ENCODE measurements at places on chromosomes 5 and 9. TPM values are rescaled to one million over a fixed set of nuclear protein-coding genes. Genes with fewer than 3 reads are reported as not detected.

Gene CCNJL
- total RNA-seq: 6.8 TPM

Gene DNLZ
- 39.9 TPM for total RNA-seq

DNA sequence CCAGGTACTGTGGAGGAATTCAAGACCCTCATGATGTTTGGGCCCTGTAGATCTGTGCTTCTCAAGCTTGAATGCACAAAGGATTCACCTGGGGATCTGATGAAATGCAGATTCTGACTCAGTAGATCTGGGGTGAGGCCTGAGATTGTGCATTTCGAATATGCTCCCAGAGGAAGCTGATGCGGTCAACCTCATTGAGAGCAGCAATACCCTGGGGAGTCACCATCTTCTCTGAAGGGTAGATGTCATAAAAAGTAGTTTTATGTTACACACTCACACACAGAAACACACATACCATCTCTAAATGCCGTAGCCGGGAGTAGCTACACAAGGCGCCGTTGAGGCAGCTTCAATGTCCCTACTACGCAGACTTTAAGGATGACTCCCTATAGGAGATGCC lies 55.8 kb upstream of the CPEB4 start:
- DNase-seq: no peak

- DNase-seq: no peak
Observed at GRCh38 chr9:89839449-89839848, 234.6 kb downstream of the GADD45G start.

DNA sequence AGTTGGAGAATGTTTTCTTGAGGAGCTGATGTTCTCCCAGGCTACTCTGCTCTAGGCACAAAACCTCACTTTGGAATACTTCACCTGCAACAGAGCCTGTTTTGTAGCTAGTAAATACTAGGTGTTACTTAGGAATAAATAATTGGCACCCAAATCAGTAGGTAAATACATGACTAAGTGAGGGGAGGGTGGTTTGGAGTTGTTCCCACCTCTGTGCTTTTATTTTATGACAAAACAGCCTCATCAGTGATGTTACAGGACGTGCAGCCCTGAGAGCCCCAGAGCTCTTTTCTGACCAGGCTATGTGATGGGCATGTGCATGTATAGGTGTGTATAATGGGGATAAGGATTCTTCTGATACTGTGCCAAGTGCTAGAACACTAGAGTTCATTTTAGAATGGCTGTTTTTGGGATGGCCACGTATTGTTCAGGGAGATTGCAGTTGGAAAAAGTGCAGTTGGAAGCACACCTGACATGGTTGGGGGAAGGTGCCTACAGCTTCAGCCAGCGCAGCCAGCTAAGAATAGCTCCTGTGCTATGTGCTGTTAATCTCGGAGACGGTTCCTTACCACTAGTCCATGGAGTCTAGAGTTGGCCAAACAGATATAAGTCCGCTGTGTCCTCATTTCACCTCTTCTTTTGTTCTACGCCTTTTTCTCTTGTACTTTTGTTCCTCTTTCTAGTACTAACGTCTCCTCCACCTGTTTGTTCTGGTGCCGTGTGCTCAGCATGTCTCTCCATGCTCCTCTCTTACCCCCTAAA lies 284.7 kb downstream of the FANCC start:
- no peak for DNase-seq

DNA sequence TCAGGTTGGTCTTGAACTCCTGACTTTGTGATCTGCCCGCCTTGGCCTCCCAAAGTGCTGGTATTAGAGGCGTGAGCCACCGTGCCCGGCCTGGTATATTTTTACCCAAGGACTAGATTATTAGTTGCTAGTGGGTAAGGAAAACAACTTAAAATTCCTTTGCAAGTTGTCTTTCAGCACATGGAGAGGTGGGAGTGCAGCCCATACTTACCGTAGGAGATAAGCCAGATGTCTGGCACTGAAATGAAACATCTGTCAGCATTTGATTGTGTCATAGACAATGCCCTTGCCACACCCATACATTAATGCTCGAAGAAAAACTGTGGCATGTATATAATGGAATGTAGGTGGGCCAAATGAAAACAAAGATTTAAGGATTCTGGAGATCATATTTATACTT lies 36.6 kb upstream of the ANKH start:
- DNase-seq: no peak

DNA sequence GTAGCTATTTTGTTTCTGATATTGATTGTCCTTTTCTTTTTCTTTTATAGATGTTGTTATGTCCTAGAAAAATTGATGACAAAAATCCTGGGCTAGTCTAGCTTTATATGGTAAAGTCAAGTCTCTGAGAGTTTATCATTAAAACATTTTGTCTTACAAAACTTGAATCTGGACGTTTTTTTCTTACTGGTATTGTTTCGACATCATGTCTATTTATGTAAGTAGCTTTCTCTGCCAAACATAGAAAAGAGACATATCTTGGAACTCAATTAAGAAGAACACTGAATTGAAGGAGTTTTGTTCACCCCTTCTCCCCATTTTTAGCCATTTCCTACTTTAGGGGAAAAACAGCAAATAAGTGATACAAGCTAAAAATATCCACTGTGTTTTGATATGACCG lies 151.5 kb downstream of the ISOC1 start:
- no peak for DNase-seq

GRCh38 chr5:134022333-134022732 lies 17.6 kb upstream of the VDAC1 start:
- peak; percentile 5 for DNase-seq

- no peak for DNase-seq
Observed at GRCh38 chr5:39314591-39314990, 49.7 kb downstream of the C9 start.

Gene ACER2
- total RNA-seq: 3.4 TPM

- DNase-seq: no peak
Observed at GRCh38 chr9:76562511-76562911, 103.5 kb downstream of the GCNT1 start.

GRCh38 chr5:147445917-147446316 lies 64.0 kb downstream of the DPYSL3 start:
- no peak for DNase-seq

DNA sequence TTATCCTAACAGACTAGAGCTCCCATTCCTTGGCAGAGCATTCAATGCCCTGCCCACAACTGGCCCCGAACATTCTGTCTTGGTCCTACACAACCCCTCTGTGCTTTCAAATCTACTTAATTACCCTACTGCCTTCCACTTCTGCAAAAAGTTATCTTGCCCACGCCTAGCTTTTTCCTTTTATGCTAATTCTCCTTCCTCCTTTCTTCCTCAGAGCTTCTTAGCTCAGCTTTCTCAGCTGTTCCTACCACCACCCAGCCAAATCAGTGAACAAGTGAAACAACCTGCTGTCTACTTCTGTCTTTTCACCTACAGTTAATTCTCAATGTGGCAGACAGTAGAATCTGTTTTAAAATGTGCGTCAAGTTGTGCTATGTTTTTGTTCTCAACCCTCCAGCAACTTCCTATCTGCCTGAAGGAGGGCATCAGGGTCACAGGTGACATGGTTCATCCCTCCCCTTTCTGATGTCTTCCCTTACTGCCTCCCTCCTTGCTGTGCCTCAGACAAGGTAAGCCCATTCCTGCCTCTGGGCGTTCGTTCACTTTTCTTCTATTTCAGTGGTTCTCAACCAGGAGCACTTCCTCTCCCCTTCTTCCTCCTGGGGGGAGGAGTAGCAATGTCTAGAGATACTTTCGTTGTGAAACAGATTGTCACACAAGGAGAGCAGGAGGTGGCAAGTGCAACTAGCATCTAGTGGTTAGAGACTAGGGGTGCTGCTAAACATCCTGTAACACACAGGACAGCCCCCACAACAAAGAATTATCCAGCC lies 1.3 kb upstream of the REEP5 start:
- no peak for DNase-seq

Gene SIL1
- total RNA-seq: 42.1 TPM

Gene GHR
- 12.8 TPM for total RNA-seq

DNA sequence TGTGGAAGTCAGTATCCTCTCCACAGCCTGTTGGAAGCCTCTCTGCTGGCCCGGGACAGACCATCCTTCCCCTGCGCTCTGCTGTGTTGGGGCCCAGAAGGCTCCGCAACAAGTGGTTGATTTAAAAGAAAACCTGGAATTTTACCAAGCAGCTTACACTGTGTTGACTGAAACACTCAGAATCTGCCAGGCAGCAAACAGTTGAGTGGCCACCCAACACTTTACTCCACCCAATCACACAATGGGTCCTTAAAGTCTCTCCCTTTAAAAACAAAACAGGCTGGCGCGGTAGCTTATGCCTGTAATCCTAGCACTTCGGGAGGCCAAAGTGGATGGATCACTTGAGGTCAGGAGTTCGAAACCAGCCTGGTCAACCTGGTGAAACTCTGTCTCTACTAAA lies 28.0 kb upstream of the DMRT3 start:
- DNase-seq: no peak

DNA sequence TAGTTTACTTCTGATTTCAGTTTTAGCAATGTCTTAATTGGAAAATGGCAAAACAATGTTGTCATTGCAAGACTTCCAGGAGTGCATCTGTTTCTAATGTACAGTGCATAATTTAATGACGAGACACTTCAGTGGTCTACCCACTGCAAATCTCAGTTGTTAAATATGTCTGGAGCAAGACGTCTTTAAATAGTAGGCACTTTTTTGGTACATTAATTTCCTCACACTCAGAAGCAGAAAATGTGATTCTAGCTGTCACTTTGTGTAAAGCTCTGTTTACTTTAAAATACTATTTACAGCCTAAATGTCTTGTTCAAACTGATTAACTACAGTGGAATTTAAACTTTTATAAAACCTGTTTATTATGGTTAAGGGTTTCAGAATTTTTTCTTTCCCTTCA lies 815.5 kb downstream of the TLE1 start:
- DNase-seq: no peak

Gene TAF1L
- total RNA-seq: not detected

DNA sequence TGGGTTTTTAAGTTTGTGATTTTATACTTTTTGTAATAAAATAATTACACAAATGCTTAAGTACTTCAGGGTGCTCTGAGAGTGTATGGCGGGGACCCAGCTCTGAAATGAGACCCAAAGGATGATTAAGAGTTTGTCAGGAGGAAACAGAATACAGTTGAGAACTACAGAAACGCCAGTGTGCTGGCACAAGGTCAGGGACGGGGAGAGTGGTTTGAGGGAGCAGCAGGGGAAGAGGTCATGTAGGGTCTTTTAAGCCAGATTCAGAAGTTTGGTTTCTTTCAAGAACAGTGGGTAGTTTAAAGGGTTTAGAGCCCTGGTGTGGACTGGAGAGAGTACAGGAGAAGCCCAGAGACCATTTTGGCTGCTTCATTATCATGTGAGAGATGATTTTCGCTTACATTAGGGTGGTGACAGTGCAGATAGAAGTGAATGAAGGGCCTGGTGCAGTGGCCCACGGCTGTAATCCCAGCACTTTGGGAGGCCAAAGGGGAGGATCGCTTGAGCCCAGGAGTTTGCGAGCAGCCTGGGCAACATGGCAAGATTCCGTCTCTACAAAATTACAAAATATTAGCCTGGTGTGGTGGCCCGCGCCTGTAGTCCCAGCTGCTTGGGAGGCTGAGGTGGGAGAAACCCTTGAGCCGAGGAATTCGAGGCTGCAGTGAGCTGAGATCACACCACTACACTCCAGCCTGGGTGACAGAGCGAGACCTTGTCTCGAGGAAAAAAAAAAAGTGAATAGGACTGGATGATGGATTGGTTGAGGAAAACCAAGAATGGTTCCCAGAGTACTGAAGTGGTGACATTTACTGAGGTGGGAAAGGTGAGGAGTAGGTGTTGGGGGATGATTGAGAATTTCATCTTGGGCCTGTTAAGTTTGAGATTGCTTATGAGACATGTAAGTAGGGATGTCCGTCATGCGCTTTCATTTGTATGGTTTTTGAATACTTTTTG lies 1.4 kb upstream of the ETF1 start:
- no peak for DNase-seq

DNA sequence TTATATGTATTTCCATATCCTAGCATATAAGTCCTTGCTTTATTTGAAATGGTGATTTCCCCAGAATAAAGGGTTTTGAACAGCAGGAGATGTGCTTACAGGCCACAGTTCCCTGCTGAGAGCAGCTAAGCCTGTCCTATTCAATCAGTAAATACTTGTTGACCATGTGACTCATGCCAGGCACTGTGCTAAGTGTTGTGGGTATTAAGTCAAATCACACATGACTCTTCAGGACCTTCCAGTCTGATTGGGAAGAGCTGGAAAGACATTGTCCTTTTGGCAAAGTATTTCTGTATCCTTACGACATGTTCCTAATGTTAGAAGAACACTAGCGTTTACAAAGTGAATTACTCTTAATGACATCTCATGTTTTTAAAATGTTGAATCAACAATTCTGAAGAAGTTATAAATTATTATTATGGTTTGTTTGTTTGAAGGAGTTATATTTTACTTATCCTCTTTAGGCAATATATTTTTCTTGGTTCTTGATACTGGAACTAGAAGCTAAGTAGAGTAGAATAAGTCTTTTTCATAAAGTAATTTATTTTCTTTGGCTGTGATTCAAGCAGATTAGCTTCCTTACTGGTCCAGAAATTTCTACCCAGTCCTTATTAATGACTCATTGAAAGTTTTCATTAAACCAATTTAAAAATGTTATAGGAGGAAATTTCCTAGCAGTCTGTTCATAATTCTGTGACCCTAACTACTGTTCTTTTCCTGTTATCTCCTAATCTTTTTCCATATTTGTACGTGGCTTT lies 82.1 kb downstream of the GAPVD1 start:
- no peak for DNase-seq

Gene TBC1D2
- 2.0 TPM for total RNA-seq

DNA sequence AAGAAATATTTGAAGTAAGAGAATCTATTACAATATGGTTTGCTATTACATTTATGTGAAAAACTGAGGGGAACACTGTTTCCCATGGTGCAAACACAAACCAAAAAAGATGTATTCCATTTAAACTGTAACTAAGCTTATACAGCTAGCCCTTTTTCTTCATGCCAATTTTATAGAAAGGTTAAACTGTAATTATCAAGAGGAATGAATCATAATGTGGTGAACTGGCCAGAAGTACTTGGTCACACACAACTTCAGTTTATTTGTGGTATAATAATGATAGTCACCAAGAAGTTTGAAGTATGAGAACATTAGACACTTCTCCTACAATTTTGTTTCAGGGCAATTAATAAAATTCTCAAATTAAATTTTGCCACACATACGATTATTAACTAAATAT lies 177.9 kb downstream of the XRCC4 start:
- DNase-seq: no peak

DNA sequence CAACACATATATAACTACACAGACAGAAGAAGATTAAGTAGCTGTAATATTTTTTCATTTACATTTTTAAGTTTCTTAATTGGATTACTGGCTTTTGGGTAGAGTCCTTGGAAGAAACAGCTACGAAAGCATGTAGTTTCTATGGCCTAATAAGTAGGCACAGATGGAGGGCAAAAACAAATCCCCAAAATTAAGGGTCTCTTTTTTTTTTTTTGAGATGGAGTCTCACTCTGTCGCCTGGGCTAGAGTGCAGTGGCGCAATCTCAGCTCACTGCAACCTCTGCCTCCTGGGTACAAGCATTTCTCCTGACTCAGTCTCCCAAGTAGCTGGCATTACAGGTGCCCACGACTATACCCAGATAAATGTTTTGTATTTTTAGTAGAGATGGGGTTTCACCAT lies 27.1 kb upstream of the MTMR12 start:
- DNase-seq: no peak

Gene FAM221B
- total RNA-seq: not detected

Data from Right ventricle myocardium superior (tissue), 1 donor.